GM12864 (cell line): ENCODE measurements at places on chromosomes 13 and 19.

DNA sequence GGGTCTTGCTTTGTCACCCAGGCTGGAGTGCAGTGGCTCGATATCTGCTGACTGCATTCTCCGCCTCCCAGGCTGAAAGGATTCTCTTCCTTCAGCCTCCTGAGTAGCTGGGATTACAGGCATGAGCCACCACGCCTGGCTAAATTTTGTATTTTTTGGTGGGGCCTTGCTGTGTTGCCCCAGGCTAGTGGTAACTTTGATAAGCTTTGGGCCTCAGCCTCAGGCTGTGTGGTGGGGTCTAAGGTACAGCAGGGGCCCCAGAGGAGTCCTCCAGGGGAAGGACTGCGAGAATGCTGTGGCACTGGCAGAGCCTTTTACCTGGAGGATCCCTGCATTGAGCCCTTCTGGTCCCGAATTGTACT lies 7.2 kb downstream of the DOT1L start:
- no peak for DNase-seq

DNA sequence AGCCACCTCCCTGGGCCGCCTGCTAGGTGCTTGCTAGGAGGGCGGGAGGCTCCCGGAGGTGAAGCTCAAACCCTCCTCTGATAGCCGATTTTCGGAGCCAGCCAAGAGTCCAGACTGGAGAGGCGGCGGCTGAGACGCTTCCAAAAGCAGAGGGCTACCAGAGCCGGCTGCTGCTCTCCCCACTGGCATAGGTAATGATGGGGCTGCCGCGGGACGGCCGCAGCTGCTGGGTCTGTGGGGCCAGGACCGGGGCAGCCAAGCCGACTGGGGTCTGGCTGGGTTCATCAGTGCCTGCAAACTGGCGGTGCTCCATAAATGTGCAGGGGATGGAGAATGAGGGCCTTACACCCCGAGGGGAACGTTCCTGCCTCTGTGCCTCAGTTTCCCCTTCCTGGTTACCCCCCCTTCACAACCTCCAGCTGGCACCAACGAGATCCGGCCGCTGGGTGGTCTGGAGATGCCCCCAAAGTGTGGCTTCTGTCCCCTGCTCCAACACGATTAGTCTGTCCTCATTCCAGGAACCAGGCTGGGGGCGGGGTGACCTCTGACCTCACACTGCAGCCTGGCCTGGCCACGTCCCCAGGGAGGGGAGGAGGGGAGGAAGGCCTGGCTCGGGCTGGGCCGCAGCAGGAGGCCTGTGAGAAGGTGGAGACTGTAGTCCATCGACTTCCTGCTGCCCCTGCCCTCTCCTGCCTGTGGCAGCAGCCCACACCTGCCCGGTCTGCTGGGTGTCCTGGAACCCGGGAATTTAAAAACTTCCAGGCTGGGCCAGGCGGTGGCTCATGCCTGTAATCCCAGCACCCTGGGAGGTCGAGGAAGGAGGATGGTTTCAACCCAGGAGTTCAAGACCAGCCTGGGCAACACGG lies 3.8 kb upstream of the WDR18 start:
- no peak for DNase-seq

GRCh38 chr13:93603043-93603442 lies 376.4 kb downstream of the GPC6 start:
- no peak for DNase-seq

DNA sequence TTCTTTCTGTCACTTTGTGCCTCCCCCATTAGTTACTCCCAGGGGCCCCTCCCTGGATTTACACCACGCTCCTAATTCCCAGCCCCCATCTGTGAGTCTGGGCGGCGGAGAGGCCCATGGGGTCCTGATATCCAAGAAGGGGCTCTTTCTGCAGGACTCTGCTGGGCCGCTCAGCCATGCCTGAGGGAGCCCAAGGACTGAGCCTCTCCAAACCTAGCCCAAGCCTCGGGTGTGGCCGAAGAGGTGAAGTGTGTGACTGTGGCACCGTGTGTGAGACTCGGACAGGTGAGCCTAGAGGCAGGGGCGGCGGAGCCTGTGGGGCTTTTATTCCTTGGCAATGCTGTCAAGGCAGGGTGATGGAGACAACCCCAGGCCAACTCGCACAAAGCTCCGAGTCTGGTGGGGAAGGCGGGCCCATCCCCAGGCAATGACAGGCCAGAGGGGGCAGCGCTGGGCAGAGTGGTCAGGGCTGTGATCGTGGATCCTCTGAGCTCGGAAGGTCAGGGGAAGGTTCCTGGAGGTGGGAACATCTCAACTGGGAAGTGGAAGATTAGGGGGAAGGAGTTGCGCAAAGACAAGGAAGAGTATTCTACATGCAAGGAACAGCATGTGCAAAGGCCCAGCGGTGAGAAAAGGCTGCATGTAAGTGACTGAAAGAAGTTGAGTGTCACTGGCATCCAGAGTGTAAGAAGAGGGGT lies 1.6 kb downstream of the PLEKHG2 start:
- DNase-seq, result no peak

DNA sequence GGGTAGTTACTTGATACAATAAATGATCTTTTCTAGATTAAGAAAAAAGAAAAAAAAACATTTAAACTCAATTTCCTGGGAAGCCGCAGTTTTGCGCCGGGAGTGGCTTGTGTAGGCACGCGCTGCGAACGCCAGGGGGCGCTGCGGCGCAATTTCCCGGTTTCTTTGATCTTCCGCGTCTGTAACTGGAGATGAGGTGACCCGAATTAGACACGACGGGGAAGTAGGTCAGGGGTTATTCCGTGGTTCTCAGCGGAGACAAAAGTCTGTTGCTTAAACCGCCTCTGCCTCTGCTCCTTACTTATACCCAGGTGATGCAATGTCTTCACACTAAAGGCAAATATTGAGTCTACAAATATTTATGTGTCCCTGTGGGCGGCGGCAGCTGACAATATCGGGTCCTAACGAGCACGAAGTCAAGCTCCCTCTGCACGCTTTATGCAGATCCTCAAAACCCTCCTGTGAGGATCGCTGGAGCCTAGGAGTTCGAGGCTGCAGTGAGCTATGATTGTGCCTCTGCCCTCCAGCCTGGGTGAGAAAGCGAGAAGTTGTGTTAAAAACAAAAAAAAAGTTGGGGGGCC lies 15.2 kb downstream of the STXBP2 start:
- DNase-seq, result peak; percentile 57

- no peak for DNase-seq
These were observed 36.6 kb upstream of the OXGR1 start for GRCh38 chr13:97030705-97031452.

- no peak for DNase-seq
These were observed 120.6 kb downstream of the IRS2 start for GRCh38 chr13:109665781-109666249.

DNA sequence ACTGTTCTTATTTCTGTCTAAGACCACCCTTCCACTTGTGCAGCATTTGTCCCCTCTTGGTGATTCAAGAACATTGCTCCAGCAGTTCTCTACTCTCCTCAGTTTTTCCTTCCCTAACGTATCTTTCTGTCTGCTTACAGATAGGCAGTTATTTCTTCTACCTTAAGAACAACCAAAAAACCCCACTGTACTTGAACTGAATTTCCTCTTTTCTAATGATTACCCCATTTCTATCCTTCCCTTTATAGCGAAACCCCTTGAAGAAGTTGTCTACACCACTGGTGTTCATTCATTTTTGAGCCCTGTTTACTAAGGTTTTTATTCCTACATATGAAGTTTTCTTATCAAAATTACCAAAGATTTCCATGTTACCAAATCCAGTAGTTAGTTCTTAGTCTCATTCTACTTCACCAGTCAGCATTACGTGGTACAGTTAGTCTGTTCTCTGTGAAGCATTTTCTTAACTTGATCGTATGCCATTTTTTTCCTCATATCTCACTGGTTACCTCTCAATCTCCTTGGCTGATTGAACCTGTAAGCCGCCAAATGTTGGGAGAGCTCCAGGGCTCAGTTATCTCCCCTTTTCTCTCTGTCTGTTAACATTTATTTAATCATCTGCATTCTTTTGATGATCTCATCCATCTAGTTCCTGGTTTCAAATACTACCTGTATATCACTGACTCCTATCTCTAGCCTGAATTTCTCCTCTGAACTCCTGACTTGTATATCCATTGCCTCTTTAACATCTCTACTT lies 9.0 kb downstream of the LSM14A start:
- no peak for DNase-seq
